CD4-positive, alpha-beta memory T cell (primary cell): ENCODE measurements at places on chromosomes 2 and 18.

- no peaks in the 10 kb centered on the region for H3K36me3 ChIP-seq
- H3K4me1 ChIP-seq = peaks cover 43% of the 10 kb centered on the region
- H3K4me3 ChIP-seq = peak overlapping the region; percentile 70
- H3K27me3 ChIP-seq = no peaks in the 10 kb centered on the region
- peak overlapping the region; percentile 82 for H3K27ac ChIP-seq
- peak; percentile 52 for DNase-seq
These were observed 1.3 kb upstream of the SMAD2 start for GRCh38 chr18:47931718-47932103.

DNA sequence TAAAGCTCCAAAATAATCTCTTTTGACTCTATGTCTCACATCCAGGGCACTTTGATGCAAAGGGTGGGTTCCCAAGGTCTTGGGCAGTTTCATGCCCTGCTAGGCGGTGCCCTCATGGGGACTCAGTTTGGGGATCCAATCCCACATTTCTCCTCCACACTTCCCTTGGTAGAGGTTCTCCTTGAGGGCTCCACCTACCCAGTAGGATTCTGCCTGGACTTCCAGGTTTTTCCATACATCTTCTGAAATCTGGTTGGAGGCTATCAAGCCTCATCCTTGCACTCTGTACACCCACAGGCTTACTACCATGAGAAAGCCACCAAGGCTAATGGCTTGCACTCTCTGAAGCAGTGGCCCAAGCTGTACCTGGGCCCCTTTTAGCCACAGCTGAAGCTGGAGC lies 49.8 kb upstream of the ERMN start:
- DNase-seq = no peak
- H3K27ac ChIP-seq = no peak overlapping the region
- peaks cover under 1% of the 10 kb centered on the region for H3K4me1 ChIP-seq
- no peaks in the 10 kb centered on the region for H3K27me3 ChIP-seq
- no peak overlapping the region for H3K4me3 ChIP-seq

GRCh38 chr2:50345701-50346591 lies 686.0 kb downstream of the NRXN1 start:
- no peaks in the 10 kb centered on the region for H3K27me3 ChIP-seq
- no peaks in the 10 kb centered on the region for H3K36me3 ChIP-seq

DNA sequence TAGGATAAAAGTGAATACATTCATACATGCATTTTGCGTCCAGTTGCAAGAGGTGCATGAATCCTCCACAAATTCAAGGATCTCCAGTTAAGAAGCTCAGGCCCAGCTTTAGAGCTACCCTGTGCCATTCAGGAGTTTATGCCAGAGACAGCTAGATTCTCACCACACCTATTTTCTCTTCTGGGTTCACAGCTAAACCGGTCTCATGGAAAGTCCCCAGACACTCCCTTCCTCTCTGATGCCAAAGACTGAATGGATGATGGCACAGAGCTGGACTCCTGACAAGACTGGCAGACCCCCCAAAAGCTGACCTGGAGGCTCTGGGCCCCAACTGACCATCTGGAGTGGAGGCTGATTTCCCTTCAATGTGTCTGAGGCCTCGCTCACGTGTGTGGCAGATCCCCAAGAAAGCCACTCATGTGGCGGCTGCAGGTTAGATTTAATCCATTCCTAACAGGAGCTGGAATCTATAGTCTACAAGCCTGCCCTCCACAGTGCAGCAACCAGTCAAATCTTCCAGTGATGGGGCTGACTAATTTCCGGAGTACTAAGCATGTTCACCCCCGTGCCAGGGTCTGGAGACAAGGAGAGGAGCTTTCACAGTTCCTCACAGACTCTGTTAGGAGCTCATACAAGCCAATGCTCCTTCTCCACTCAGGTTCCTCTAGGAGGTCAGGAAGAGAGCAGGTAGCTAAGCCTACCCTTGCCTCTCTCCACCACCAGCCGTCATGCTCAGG lies 257.1 kb downstream of the BCL11A start:
- no peaks in the 10 kb centered on the region for H3K36me3 ChIP-seq
- no peak for DNase-seq
- no peaks in the 10 kb centered on the region for H3K27me3 ChIP-seq
- no peak overlapping the region for H3K27ac ChIP-seq
- no peak overlapping the region for H3K4me3 ChIP-seq

DNA sequence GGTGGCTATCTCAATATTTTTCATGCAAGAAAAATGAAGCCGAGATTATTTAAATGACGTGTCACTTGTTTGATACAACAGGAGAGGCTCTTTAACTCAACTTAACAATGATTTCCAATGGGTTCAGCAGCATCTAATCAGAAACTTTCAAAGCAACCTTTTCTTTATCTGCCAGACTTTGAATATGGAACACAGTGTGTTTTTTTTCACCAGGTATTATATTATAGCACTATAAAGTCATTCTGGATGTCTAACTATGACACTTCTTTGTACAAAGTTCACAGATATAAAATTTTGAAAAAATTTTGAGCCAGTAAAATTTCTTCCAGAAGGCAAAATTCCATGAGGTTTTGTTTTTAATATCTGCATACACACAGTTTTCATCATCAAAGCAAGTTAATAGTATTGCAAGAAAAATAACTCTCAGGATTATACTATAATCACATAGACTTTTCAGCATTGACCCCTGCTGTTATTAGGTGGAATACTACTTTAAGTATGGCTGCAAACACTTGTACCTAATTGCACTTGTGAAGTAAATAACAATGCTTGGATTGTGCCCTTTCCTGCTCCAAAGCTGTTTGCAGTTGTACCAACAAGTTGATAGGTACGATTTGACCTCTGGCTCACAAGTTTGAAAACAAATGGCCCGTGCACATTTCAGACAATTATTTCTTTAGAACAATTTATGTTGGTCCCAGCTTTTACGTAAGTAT lies 44.0 kb upstream of the DSG1 start:
- no peaks in the 10 kb centered on the region for H3K36me3 ChIP-seq
- H3K4me1 ChIP-seq = no peaks in the 10 kb centered on the region
- DNase-seq = no peak
- H3K27me3 ChIP-seq = no peaks in the 10 kb centered on the region
- no peak overlapping the region for H3K4me3 ChIP-seq

DNA sequence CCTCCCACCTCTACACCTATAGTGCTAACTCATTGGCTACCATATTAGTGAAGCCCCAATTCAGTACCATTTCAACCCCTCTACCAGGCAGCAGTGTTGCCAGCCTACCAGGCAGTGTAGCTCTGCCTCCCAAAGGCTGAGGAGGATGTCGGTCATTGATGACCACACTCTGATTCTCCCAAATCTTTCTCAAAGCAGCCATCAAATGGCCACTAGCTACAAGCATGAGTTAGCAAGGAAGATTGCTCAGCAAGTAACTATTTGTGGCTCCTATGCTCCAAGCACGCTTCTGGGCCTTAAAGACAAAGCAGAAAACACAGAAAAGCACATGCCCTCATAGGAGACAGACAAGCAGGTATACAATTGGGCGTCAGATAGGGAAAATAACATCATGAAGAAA lies 42.7 kb upstream of the AFF3 start:
- no peaks in the 10 kb centered on the region for H3K27me3 ChIP-seq
- H3K4me1 ChIP-seq = no peaks in the 10 kb centered on the region
- H3K36me3 ChIP-seq = no peaks in the 10 kb centered on the region
- H3K27ac ChIP-seq = no peak overlapping the region

GRCh38 chr2:170157025-170157684 lies 20.8 kb upstream of the MYO3B start:
- no peak overlapping the region for H3K4me3 ChIP-seq
- no peak for DNase-seq
- no peaks in the 10 kb centered on the region for H3K4me1 ChIP-seq
- no peaks in the 10 kb centered on the region for H3K27me3 ChIP-seq

GRCh38 chr2:2131075-2131789 lies 199.8 kb downstream of the MYT1L start:
- no peaks in the 10 kb centered on the region for H3K27me3 ChIP-seq
- no peak overlapping the region for H3K27ac ChIP-seq
- DNase-seq = no peak
- H3K36me3 ChIP-seq = no peaks in the 10 kb centered on the region

GRCh38 chr18:61893971-61894750 lies 1.4 kb upstream of the RNF152 start:
- H3K27me3 ChIP-seq = peaks cover 11% of the 10 kb centered on the region
- peak; percentile 57 for DNase-seq
- H3K4me1 ChIP-seq = peaks cover 6% of the 10 kb centered on the region
- no peaks in the 10 kb centered on the region for H3K36me3 ChIP-seq
- no peak overlapping the region for H3K27ac ChIP-seq

DNA sequence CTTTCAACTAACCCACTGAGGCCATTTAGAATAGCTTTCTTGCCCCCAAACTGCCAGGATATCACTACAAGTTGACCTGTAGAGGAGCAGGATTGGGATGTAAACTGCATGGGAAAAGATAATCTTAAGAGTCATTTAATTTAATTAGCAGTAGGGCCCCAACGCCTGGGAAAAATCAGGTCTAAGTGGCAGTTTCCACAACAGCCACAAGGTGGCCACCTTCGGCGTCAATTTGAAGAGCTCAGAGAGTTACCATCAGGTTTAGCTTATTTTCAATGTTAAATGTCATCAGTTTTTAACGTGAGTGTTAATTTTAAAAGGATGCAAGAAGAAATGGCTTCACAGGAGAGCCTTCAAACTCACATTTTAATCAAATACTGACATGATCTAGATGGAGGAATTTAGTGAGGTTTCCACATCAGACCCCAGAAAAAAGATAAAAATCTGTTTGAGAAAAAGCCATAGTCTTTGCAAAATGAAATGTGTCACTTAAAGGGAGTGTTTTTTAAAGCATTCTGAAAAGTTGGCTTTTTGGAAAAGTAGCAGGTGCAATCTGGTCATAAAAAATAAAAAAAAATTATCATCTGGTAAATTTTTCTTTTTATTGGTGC lies 77.3 kb upstream of the UPP2 start:
- H3K27me3 ChIP-seq = no peaks in the 10 kb centered on the region
- DNase-seq = peak; percentile 28
- H3K4me1 ChIP-seq = peaks cover 10% of the 10 kb centered on the region
- no peak overlapping the region for H3K27ac ChIP-seq
- no peaks in the 10 kb centered on the region for H3K36me3 ChIP-seq
- no peak overlapping the region for H3K4me3 ChIP-seq

GRCh38 chr2:3405876-3406275 lies 26.4 kb downstream of the TRAPPC12 start:
- no peaks in the 10 kb centered on the region for H3K4me1 ChIP-seq
- no peak overlapping the region for H3K4me3 ChIP-seq
- peaks cover 32% of the 10 kb centered on the region for H3K36me3 ChIP-seq
- DNase-seq = no peak

GRCh38 chr2:63614448-63614968 lies 25.7 kb downstream of the MDH1 start:
- H3K27ac ChIP-seq = no peak overlapping the region
- no peaks in the 10 kb centered on the region for H3K36me3 ChIP-seq
- no peaks in the 10 kb centered on the region for H3K27me3 ChIP-seq

- H3K4me1 ChIP-seq = no peaks in the 10 kb centered on the region
- no peaks in the 10 kb centered on the region for H3K27me3 ChIP-seq
- H3K4me3 ChIP-seq = no peak overlapping the region
- DNase-seq = no peak
These were observed 349.8 kb downstream of the CDH19 start for GRCh38 chr18:66254121-66254520.

DNA sequence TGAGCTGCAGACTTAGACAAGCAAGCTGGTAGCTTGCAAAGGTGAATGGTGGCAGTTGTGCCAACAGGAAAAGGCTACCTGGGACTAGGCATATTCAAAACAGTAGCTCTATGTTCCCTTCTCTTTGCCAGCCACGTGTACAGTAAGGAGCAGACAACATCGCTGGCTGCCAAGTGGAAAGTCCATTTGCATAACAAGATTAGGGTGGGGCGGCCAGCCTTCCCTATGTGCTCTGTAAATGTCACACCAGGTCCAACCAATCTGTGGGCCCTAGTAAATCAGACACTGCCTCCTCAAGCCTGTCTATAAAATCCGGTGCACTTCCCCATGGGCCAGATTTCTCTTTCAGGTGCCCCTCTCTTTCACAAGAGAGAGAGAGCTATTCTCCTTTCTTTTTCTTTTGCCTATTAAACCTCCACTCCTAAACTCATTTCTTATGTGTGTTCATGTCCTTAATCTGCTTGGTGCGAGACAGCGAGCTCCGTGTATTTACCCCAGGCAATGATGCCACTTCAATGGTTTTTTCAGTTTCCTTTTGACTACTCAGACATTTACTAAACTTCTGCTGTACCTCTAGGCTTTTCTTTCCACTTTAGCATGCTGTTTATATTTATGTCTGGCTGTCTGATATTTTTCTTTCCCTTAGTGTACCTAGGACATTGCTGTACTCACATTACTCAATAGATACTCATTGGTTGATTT lies 297.4 kb upstream of the GCFC2 start:
- H3K36me3 ChIP-seq = no peaks in the 10 kb centered on the region
- H3K4me1 ChIP-seq = no peaks in the 10 kb centered on the region
- no peaks in the 10 kb centered on the region for H3K27me3 ChIP-seq
- no peak overlapping the region for H3K4me3 ChIP-seq
- no peak for DNase-seq

GRCh38 chr2:2332381-2332780 lies 1.3 kb upstream of the MYT1L start:
- no peaks in the 10 kb centered on the region for H3K36me3 ChIP-seq
- no peak overlapping the region for H3K4me3 ChIP-seq
- H3K27ac ChIP-seq = no peak overlapping the region
- no peaks in the 10 kb centered on the region for H3K4me1 ChIP-seq

GRCh38 chr2:98598781-98599428 lies 9.4 kb downstream of the COA5 start:
- no peak for DNase-seq
- no peak overlapping the region for H3K4me3 ChIP-seq
- peaks cover 15% of the 10 kb centered on the region for H3K36me3 ChIP-seq
- H3K4me1 ChIP-seq = no peaks in the 10 kb centered on the region

- no peak for DNase-seq
- no peaks in the 10 kb centered on the region for H3K27me3 ChIP-seq
- H3K4me1 ChIP-seq = peaks cover 14% of the 10 kb centered on the region
- H3K36me3 ChIP-seq = no peaks in the 10 kb centered on the region
- no peak overlapping the region for H3K27ac ChIP-seq
- H3K4me3 ChIP-seq = no peak overlapping the region
These were observed 99.7 kb upstream of the SMAD7 start for GRCh38 chr18:49050452-49050851.

DNA sequence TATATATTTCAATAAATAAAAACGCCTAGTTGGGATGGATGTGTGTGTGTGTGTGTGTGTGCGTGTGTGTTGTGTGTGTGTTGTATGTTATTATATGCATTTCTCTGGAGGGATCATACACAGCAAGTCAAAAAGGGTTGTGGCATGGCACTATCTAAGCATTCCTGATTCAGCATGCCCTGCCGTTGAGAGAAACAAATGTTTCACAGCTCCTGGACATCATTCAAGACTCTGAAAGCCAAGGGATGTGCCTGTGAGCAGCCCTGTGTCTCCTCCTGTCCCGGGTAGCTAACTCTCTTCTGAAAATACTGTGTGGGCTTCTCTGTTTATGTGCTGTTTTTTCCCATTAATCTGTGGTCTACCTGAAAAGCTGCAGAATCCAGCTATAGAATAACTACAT lies 197.9 kb upstream of the SETBP1 start:
- H3K4me3 ChIP-seq = no peak overlapping the region
- H3K4me1 ChIP-seq = no peaks in the 10 kb centered on the region
- H3K27ac ChIP-seq = no peak overlapping the region
- no peaks in the 10 kb centered on the region for H3K27me3 ChIP-seq
- no peaks in the 10 kb centered on the region for H3K36me3 ChIP-seq

- peaks cover 47% of the 10 kb centered on the region for H3K4me1 ChIP-seq
- H3K27me3 ChIP-seq = no peaks in the 10 kb centered on the region
- no peaks in the 10 kb centered on the region for H3K36me3 ChIP-seq
- H3K4me3 ChIP-seq = no peak overlapping the region
- H3K27ac ChIP-seq = no peak overlapping the region
These were observed 73.1 kb downstream of the SPATS2L start for GRCh38 chr2:200379481-200380090.
